ENCODE measurements at places on chromosomes 13 and 19.

GRCh38 chr13:94210816-94211215, 268.7 kb downstream of the DCT start:
- DNase-seq: no peak

GRCh38 chr13:99347335-99347878, 40.2 kb upstream of the GPR183 start:
- DNase-seq: no peak

DNA sequence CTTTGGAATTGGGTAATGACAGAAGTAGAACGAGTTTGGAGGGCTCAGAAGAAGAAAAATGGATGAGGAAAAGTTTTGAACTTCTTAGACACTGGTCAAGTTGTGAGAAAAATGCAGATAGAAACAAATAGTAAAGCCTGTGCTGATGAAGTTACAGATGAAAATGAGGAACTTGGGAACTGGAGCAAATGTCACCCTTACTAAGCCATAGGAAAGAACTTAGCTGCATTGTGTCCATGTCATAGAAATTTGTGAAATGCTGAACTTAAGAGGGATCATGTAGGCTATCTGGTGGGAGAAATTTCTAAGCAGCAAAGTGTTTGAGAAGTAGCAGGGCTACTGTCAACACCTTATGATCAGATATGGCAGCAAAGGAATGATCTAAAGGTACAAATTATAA, 289.2 kb upstream of the PCDH9 start:
- no peak for DNase-seq

GRCh38 chr13:113360446-113360845, 3.5 kb downstream of the GRTP1 start:
- DNase-seq: no peak

- no peak for DNase-seq
These were observed 1.2 kb downstream of the PLEKHA4 start for GRCh38 chr19:48867123-48867745.

- DNase-seq: no peak
These were observed 1.8 kb downstream of the TMEM259 start for GRCh38 chr19:1018932-1019615.

DNA sequence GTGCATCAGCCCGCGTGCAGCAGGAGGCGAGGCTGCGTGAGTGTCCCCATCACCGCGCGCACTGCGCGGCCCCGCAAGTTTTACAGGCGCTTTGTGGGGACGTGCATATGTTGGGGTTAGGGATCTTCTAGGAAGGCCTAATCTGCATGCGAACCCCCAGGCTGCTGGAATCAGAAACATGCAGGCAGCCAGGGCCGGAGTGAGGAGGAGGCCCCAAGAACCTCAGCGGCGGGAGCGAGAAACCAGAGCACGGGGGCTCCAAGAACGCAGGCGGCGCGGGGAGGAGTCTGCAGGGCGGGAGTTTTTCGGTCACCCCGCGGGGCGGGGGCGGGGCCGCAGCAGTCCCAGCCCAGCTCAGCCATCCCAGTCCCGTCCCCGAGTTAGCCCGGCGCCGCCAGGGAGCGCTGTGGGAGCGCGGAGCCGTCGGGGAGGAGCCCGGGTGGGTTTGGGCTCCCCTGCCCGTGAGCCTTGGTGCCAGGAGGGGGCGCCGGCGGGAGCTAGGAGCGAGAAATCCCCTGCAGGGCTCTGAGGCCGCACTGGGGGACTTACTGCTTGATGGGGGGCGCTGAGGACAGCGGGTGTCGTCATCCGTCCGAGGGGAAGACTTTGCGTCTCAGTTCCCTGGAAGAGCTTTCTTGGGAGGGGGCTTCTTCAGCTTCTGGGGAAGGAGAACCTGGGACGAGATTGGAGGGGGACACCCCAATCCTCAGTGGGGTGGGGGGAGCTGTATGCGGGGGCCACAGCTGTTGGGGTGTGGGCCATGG, 933 bp upstream of the NRTN start:
- peak; percentile 90 for DNase-seq

- no peak for DNase-seq
These were observed 340.6 kb downstream of the ENOX1 start for GRCh38 chr13:43446126-43446525.

GRCh38 chr19:5228932-5229777, 111.5 kb downstream of the PTPRS start:
- DNase-seq: no peak

DNA sequence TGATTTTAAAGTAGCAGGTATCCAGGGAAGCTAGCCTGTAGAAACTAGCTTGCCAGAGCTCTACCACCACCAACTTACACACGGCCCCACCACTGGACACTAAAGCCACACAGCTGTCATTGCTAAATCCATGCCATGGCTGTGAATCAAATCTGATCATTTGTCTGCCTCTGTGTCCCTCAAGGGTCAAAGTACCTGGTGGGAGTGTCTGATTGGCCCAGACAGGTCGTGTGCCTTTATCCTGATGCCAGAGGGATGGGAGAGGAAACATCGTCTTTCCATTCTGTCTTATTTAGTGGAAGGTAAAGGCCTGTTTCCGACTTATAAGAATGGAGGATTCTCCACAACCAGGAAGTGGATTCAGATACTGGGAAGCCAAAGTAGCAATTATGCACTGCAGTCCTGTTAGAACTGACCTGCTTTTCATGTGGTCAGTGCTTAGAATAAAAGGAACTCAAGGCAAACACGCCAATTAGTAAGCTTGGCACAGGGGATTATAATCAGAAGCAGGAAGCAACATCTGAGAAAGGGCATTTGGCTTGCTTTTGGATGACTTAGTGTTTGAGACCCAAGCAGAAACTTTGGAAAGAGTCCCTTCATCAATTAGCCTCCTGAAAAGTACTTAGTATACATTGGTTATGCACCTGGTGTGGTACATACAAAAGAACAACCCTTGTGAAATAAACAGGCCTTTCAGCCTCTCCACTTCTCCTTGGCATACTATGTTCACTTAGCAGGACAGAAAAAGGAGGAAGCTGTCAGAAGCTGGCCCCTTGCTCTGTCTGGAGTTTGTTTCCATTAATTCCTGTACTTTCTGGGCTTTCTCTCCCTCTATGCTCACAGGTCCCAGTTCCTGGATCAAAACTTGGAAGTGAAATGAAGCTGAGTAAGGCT, 192.4 kb downstream of the NUFIP1 start:
- DNase-seq: no peak

- DNase-seq: no peak
These were observed 753 bp downstream of the ZNF235 start for GRCh38 chr19:44303976-44304568.

GRCh38 chr13:112115403-112116091, 48.6 kb downstream of the SOX1 start:
- no peak for DNase-seq

GRCh38 chr19:54449701-54450069, 686 bp downstream of the LENG8 start:
- no peak for DNase-seq

DNA sequence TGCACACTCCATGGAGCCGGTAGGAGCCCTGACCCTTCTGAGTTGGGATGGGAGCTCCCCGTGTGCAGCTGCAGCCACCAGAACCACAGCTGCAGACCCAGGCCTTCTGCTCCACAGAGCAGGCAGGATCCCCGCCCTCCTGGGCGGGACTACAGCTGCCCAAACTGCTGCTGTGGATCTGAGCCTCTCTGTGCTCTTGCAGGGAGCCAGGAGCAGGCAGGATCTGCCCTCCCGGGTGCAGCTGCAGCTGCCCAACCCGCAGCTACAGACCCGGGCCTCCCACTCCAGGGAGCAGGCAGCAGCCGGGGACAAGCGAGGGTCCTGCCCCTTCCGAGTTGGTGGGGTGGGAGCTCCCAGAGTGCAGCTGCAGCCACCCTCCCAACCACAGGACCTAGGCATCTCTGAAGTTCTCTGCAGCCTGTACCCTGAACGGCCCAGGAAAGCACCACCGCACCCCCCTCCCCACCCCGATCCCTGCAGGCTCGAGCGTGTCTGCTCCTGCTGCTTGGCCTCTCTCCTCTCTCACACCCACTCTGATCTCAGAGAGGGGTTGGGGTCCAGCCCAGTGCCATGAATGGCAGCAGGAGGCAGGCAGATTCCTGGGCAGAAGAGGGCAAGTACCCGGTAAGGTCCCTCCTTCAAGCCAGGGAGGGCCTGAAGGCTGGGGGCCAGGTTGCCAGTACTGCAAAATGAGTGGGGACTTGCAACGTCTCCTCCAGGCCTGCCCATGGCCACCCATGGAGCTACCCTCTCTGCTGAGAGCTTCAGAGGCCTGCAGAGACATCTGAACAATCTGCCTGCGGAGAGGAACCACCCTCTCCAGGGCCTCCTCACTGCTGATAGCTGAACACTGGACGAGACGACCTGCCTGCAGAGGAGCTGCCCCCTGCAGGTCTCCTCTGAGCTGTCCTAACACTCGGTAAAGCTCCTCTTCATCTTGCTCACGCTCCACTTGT, 16.4 kb upstream of the EMP3 start:
- DNase-seq: no peak

- no peak for DNase-seq
These were observed 788 bp upstream of the DLEU7 start for GRCh38 chr13:50844084-50844875.

- no peak for DNase-seq
These were observed 14.2 kb upstream of the LENG8 start for GRCh38 chr19:54434873-54435214.

DNA sequence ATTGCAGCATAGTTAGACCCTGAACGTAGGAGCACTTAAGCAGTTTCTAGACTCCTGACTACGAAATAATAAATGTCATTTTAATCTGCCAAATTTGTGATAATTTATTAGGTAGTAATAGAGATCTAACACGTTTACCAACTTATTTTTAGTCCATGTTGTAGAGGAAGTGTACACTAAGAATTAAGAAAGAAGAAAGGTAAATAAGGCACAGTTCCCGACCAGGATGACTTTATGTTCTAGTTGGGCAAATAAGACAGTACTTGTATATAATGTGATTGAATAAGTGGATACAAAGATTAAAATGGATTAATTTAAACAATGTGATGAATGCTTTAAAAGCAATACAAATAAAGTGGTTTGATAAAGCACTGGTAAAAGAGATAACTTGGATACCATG, 1306.2 kb upstream of the PCDH20 start:
- no peak for DNase-seq

DNA sequence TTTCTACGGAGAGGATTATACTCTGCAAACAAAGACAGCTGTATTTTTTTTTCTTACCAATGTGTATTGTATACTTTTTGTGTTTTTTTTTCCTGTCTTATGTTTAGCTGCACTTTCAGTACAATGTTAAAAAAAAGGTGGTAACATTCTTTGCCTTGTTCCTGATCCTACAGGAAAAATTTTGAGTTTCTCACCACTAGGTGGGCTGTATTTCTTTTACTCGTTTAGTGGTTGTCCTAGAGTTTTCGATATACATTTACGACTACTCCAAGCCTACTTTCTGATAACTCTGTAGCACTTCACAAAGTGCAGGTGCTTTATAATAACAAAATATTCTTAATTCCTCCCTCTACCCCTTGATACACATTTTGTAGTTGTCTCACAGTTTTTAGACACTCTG, 652.2 kb downstream of the UQCRFS1 start:
- DNase-seq: no peak

- DNase-seq: peak; percentile 21
These were observed 379.4 kb downstream of the KLF12 start for GRCh38 chr13:73754727-73755292.

DNA sequence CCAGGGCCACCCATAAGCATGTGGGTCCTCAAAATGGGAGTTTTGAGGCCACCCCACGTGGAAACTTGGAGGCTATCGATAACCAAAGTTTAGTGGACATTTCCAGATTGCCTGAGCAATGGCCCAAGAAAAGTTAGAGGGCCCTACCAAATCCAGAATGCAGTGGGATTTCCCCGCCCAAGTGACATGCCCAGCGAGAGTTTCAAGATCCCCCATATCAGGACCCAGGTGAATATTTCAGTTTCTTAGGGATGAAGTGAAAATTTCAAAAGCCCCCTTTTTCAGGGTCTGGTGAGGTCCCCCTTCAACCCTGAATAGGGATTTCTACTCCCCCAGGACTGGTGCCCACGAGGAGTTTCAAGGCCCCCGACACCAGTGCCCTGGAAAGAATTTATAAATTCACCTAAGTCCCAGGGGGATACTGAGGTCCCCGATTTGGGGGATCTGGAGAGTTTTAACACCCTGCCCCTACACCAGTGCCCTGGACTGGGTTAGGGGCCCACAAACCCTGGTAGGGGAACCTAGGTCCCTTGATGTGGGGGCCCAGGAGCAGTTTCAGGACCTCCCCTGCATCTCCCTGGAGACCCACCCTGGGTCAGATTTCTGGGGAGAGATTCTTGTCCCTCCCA, 695 bp downstream of the BST2 start:
- DNase-seq: no peak

All from T47D (cell line).